MG63 (cell line): ENCODE measurements at places on chromosomes 7 and 10. TPM values are rescaled to one million over a fixed set of nuclear protein-coding genes. Genes with fewer than 3 reads are reported as not detected.

DNA sequence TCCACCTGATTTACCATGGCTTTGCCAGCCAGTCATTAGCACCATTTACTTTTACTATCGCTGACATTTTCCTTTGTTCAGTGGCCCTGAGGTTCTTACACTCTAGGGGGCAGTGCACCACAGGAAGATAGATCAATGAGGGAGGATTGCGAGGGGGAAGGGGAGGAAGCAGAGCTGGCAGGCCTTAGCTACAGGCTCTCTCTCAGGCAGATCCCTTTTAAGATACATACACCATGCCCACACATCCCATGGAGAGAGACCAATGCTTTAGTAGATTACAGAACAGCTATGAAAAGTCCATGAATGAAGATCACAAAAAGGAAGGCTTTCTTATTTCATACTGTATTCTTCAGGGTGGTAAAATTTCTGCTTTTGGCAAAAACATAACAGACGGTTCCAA is 47.4 kb downstream of the DENND11 start:
- peak; percentile 21 for DNase-seq

DNA sequence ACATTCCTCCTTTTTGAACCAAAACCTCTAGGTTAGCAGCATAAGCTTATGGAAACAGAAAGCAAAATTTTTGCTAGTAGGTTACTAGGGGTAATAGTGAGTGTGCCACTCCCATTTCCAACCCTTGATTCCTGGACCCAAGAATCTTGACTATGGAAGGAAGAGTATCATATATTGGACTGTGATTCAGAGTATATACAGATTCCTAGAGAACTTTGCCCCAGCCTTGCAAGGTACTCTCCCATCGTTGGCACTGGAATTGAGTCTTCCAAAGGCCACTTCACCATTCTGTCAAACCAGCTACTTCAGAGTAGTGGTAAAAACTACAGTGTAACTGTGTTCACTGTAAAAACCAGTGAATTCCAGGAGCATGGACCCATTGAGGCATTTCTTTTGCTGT is 69.4 kb downstream of the LRRC17 start:
- no peak for DNase-seq

DNA sequence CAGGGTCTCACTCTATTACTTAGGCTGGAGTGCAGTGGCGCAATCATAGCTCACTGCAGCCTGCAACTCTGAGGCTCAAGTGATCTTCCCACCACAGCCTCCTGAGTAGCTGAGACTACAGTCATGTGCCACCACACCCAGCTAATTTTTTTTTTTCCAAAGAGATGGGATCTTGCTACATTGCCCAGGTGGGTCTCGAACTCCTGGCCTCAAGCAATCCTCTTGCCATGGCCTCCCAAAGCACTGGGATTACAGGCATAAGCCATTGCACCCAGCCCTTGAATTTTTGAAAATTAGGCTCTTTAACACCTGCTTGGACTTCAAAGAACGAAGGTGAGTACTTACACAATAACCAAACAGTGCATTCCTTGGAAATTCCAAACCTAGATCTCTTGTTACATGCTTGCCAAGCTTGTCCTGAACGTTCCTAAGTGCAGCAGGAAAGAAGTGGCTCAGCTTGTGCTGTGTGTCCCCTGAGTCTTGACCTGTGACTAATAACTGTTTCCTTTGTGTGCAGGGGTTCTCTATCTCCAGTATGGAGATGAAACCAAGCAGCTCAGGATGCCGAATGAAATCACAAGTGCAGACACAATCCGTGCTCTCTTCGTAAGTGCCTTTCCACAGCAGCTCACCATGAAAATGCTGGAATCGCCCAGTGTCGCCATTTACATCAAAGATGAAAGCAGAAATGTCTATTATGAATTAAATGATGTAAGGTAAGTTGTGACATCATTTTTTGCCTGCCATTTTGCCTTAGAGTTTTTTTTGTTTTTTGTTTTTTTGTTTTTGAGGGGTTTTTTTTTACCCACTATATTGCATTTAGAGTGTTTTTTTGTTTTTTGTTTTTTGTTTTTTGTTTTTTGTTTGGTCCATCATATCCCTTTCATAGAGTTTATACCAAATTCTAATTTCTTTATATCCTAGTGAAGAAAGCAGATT is 223.8 kb downstream of the KIAA1217 start:
- no peak for DNase-seq

- DNase-seq = no peak
Observed at GRCh38 chr7:150959739-150960734, 18.1 kb downstream of the KCNH2 start.

- peak; percentile 9 for DNase-seq
Observed at GRCh38 chr7:154953006-154953684, 49.8 kb downstream of the PAXIP1 start.

The SEMA4G gene
- not detected in 2 replicates for total RNA-seq

- no peak for DNase-seq
Observed at GRCh38 chr7:27271384-27271783, 28.8 kb downstream of the EVX1 start.

GRCh38 chr10:88861036-88861435 is 9.4 kb upstream of the ANKRD22 start:
- DNase-seq = no peak

DNA sequence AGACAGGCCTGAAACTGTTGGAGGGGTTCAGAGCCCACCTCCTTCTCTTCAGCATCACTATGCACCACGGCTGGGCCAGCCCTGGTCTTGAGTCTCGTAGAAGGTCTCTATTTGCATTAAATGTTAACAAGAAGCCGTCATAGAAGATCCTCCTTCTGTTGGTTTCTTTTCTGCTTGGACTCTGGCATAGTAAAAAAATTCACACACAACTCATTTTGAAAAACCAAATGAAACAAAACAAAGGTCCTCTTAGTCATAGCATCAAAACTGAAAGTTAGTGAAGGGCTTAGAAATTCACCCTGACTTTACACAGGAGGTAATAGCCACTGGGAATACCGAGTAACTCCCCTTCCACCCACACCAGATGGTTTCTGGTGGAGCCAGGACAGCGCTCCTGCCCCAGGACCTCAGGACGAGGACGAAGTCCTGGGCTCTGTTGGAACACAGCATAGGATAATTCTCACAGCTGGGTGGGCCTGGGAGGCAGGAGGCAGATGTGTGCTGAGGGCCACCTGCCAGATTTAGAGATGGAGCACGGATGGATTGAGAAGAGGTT is 248.4 kb upstream of the KLF6 start:
- DNase-seq = no peak

The TACR2 gene
- total RNA-seq = not detected in 2 replicates

The LHFPL3 gene
- not detected in 2 replicates for total RNA-seq

DNA sequence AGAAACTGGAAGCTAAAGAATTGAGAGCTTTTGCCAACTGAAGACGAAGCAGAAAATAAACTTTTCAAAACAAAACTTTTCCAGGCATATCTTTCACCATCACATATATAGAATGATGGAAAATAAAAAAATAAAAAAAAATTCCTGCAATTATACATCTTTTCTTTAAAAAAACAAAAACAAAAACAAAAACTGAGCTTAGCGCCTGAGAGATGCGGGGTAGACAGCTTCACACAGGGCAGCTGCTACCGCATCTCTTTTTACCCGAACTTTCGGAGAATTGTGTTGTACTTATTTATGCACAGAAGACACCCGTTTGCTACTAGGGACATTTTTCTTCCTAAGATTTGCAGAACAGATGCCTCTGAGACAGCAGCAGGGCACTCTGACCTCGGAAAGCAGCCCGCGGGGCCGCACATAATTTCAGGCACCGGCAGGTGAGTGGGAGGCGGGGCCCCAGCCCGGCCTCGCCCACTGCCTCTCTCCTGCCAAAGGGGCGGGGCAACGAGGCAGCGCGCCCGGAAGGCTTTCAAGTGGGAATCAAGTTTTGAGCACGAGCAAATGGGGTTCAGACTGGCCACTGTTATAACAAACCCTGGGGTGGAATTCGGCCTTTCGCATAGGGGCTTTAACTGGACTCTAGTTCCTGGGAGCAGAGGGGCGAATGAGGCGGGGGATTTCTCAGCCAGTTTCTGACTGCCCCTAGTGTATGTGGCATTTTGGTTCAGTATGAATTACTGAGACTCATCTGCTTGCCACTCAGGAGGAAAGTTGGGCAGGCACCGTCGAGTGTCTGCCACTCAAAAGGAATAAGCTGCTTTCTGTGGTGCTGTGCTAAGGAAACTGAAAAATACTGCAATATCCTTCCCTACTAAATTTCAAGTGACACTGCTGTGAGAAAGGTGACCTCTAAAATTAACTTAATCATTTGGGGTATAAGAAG is 18.5 kb upstream of the FAM133B start:
- no peak for DNase-seq

- no peak for DNase-seq
Observed at GRCh38 chr7:152862006-152862405, 102.5 kb downstream of the ACTR3B start.

The ADARB2 gene
- not detected in 2 replicates for total RNA-seq

The NEUROG3 gene
- not detected in 2 replicates for total RNA-seq

The HOXA4 gene
- total RNA-seq = 1.5 TPM in 1 of 2 replicates, not detected in the other

GRCh38 chr7:2079332-2080059 is 153.2 kb downstream of the MAD1L1 start:
- no peak for DNase-seq

DNA sequence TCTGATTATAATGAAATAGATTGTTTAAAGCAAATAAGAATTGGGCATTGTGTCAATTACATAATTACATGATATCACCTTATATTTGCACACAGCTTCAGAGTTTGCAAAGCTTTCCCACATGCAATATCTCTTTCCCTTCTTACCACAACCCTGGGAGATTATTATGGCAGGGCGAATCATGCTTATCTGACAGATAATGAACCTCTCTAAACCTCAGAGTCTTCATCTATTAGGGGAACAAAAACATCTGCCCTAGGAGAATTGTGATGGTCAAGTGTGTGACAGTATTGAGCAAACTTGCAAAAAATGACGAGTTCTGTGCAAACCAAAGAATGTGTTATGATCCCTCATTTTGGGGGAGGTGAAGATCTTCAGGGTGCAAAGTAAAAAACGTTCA is 90.0 kb downstream of the MYOF start:
- no peak for DNase-seq

DNA sequence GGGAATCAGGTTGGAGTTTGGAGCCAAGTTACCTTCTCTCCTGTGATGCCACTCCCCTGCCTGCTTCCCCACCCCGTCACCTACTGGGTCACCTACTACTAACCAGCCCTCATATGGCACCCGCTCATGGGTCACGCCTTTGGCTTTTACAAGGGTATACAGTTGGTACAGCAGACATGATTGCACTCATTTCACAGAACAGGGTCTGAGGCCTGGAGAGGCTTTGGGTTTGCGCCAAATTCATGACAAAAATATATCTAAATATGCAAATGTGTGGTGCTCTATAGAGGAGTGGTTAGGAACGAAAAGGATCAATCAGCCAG is 10.7 kb downstream of the CRYGN start:
- DNase-seq = no peak

The SORCS1 gene
- not detected in 2 replicates for total RNA-seq

The RBP3 gene
- total RNA-seq = not detected in 2 replicates

DNA sequence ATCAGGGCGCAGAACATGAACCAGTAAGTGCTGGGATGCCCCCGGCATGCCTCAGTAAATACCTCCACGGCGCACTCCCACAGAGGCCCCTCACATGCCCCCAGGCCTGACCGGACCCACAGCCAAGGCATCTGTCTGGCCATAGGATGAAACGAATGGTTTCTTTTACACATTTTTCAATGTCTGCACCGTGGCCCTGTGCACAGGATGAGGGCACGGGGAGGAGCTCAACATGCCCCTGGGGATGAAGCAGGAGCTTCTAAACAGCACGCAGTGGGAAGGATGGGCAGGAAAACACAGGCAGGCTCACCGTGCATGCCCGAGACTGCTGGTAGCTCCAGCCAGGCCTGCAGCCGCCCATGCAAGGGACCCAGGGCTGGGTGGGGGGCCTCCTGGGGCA is 283.3 kb downstream of the TNS3 start:
- no peak for DNase-seq

DNA sequence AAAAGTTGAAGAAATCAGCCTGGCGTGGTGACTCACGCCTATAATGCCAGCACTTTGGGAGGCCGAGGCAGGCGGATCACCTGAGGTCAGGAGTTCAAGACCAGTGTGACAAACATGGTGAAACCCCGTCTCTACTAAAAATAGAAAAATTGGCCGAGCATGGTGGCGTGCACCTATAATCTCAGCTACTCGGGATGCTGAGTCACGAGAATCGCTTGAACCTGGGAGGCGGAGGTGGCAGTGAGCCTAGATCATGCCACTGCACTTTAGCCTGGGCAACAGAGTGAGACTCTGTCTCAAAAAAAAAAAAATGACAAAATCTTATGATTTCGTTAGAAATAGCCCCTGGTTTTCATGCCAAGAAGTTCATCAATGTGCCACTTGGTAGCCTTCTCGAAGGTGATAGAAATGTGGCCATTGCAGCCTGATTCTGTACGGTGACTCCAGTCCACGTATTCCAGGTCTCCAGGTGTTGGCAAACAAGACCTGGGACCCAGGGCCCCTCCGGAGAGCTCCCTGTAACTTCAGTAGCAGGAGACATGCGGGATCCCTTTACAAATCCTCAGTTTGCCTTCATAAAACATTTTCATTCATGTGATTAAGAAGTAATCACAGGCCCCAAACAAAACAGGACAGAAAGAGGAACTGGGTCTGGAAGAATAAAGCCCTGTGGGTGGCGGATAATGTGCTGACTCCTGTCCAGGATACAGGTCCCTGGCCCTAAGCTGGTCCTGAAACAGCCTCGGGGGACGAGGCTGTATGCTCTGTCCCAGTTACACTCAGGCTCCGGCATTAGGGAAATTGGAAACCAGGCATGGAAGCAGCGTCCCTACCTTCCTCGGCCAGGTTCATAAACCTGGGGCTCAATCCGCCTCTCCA is 207.3 kb upstream of the SH2B2 start:
- DNase-seq = no peak

DNA sequence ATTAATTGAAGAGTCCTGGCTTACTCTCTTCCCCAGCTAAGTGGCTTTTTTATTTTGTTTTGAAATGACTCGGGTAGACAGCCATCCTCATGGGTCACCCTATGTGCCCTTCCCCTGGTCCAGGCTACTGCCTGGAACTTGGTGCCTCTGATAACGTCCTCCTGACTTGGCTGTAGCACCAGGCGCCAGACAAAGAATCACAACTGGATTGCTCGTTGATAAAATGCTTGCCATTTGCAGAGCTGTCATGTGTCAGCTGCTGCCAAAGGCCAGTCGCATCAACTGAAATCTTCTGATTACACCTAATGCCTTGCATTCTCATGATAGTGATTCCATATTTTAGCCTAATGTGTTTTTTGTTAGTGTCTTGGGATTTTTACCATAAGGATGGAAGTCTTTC is 27.4 kb upstream of the ABLIM1 start:
- no peak for DNase-seq
